ENCODE measurements at places on chromosomes 7 and 10.

DNA sequence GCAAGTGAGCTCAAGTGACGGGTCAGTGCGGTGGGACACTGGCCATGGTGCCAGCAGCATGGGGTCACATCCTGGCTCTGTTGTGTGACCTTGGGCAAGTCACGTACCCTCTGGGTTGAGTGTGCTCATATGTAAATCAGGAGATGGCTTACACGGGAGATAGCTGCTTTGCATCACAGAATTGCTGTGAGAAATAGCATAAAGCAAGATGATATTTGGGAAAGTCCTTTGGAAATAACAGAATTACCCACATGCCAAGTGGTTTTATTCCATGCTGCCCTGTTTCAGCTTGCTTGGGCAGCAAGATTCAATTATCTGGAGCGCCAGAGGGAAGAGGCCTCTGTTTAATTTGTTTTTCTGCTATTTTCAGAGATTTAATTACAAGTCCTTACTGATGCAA lies 48.9 kb downstream of the LYZL2 start:
- no peaks in the 10 kb centered on the region for H3K36me3 ChIP-seq
- H3K4me1 ChIP-seq: peaks cover 5% of the 10 kb centered on the region
- peaks cover 3% of the 10 kb centered on the region for H3K27me3 ChIP-seq
- no peak overlapping the region for H3K4me3 ChIP-seq
- H3K27ac ChIP-seq: no peak overlapping the region
- no peak for DNase-seq

- peaks cover 19% of the 10 kb centered on the region for H3K4me1 ChIP-seq
- no peak for DNase-seq
- peak overlapping the region; percentile 25 for H3K4me3 ChIP-seq
- no peak overlapping the region for H3K27ac ChIP-seq
- H3K27me3 ChIP-seq: no peaks in the 10 kb centered on the region
- H3K36me3 ChIP-seq: no peaks in the 10 kb centered on the region
Observed at GRCh38 chr10:101000915-101001658, 1.5 kb downstream of the LZTS2 start.

DNA sequence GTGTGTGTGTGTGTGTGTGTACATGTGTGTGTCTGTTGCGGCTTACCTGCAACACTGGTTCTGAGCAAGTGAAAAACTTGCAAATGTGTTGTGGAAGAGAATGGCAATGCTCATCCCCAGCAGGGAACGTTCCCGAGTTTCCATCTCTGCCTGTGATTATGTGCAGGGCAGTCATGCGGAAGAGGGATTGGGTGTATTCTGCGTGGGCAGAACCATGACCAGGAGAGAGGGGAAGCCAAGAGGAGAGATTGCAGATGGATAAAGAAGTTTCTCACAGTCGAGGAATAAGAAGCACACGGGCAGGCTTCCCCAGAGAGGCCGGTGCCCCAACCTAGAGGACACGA lies 99.9 kb downstream of the CTBP2 start:
- no peak overlapping the region for H3K4me3 ChIP-seq
- H3K27me3 ChIP-seq: peaks cover 44% of the 10 kb centered on the region

- H3K4me3 ChIP-seq: no peak overlapping the region
- H3K27ac ChIP-seq: no peak overlapping the region
- H3K4me1 ChIP-seq: no peaks in the 10 kb centered on the region
- no peak for DNase-seq
Observed at GRCh38 chr10:108469940-108470339, 1305.4 kb upstream of the SORCS1 start.

DNA sequence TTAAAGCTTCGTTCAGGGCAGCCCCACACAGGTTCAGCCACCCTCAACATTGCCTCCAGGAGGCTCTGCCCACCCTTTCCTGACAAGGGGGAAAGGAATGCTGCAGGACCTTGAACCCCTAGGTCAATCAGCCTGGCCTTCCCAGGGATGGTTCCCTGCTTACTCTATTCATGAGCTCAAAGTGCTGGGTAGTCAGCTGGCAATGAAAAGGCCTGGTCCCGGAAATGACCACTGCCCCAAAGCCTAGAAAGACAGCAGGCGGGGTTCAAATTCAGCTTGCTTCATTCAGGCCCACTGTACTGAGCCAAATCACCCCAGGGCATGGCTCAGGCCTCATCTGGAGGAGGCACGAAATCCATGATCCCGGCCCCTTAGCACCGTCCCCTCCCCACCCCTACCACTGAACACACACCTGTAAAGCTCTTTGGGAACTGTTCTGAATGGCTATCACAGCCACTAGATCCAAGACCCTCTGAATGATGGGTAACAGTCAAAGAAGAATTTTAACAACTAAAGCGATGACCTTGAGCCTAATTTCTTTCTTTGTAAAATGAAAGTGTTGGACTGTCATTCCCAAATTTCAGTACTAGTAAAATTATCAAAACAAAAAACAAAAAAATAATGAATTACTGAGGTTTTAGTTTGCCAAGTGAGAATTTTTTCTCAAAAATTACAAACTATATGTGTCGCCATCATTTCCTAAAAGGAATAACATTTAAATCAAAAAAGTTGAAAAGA lies 1.0 kb downstream of the URGCP start:
- no peak for DNase-seq
- no peaks in the 10 kb centered on the region for H3K36me3 ChIP-seq
- H3K27me3 ChIP-seq: no peaks in the 10 kb centered on the region
- H3K4me1 ChIP-seq: peaks cover 37% of the 10 kb centered on the region
- H3K4me3 ChIP-seq: peak overlapping the region; percentile 90
- H3K27ac ChIP-seq: peak overlapping the region; percentile 80

- DNase-seq: peak; percentile 16
- H3K4me1 ChIP-seq: peaks cover 10% of the 10 kb centered on the region
- H3K4me3 ChIP-seq: no peak overlapping the region
- no peaks in the 10 kb centered on the region for H3K27me3 ChIP-seq
- no peak overlapping the region for H3K27ac ChIP-seq
Observed at GRCh38 chr10:14904316-14904732, 25.7 kb downstream of the SUV39H2 start.

- H3K36me3 ChIP-seq: peaks cover 13% of the 10 kb centered on the region
- H3K27ac ChIP-seq: peak overlapping the region; percentile 43
- no peak for DNase-seq
- H3K27me3 ChIP-seq: no peaks in the 10 kb centered on the region
Observed at GRCh38 chr10:96896884-96897589, 64.9 kb downstream of the LCOR start.

DNA sequence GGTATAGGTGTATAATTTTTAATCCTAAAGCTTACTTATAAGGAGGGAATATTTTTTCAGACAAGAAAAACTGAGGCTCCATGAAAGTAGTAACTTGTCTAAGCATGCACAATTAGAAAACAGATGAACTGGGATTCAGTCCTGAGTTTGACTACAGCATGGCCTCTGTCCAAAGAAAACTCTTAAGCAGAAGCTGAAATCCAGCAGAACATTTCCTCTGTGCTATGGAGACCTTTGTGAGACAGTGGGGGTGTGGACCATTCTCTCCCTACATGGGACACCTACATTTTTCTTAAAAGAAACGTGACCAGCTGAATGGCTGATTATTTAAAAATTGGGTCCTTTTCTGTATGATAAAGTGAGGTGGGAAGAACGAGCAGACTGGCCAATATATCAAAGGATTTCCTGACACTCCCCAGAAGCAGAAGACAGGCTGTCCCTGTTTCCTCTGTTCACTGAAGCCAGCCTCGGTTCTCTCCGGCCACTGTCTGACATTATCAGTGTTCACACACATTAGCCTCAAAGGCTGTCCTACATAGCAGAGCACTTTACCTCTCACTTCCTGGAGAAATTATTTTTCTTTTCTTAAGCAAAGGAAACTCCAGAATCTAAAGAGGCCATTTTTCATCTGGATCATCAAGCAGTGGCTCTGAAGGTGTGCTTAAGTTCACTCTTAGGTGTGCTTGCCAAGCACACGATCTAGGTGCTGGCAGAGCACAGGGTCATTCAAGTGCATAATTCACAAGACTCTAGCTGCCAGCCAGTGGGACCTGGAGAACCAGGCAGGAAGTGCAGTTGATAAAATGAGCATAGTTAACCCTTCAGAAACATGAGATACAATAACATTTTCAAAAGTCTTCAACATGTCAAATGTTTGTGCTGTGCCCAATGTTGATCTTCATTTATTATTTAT lies 40.4 kb upstream of the KIAA1217 start:
- H3K27ac ChIP-seq: no peak overlapping the region
- DNase-seq: no peak
- no peaks in the 10 kb centered on the region for H3K27me3 ChIP-seq
